AG04450 (cell line): ENCODE measurements at places on chromosomes 2 and 18. TPM values are rescaled to one million over a fixed set of nuclear protein-coding genes. Genes with fewer than 3 reads are reported as not detected.

The FKBP1B gene
- polyA plus RNA-seq, result 19.4 and 19.7 TPM in 2 replicates

GRCh38 chr2:71606244-71606643 lies 152.9 kb downstream of the DYSF start:
- DNase-seq, result no peak

The TUBB6 gene
- polyA plus RNA-seq, result 398 and 553 TPM in 2 replicates

The IL36G gene
- not detected in 2 replicates for polyA plus RNA-seq

- DNase-seq, result no peak
Measured at GRCh38 chr2:219440388-219441256, 6.0 kb downstream of the SPEG start.

The ADAM23 gene
- polyA plus RNA-seq, result 6.6 and 7.1 TPM in 2 replicates

- DNase-seq, result peak; percentile 26
Measured at GRCh38 chr2:61017556-61018317, at the start of the genes PEX13 and PUS10. Gene PEX13, plus strand, starts transcription at chr2:61017720. Its CDS starts 40 bp downstream, at chr2:61017760. Gene PUS10, minus strand, starts transcription at chr2:61018255. Its CDS starts 6,365 bp downstream, at chr2:61011890.

The ZNF521 gene
- 25.9 and 27.4 TPM in 2 replicates for polyA plus RNA-seq

- no peak for DNase-seq
Measured at GRCh38 chr2:45606796-45607195, 4.3 kb downstream of the SRBD1 start.

GRCh38 chr2:184371641-184372040 lies 226.7 kb upstream of the ZNF804A start:
- DNase-seq, result no peak

- DNase-seq, result no peak
Measured at GRCh38 chr2:28944535-28945248, 36.4 kb upstream of the TOGARAM2 start.

The CD8B2 gene
- not detected in 2 replicates for polyA plus RNA-seq

The LINC00305 gene
- not detected in 2 replicates for polyA plus RNA-seq

DNA sequence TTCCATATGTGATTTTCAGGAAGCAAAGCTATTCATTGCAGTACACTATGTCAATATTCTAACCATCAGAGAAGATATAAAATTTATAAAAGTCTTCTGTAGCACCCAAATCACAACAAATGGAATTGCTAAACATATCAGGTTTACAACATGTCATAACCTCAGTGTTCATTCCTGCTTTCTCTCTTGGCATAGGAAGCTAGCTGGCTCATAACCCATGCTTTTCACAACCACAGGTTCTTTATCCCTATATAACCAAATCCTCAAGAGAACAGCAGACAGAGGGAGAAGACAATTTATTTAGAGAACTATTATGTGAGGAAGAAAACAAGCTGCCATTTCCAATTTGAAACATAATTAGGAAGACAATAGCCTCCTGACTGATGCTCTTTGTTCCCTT lies 997.0 kb upstream of the ACVR2A start:
- DNase-seq, result no peak

- no peak for DNase-seq
Measured at GRCh38 chr2:199024224-199024623, 433.5 kb downstream of the SATB2 start.

The DPYSL5 gene
- not detected in 2 replicates for polyA plus RNA-seq

DNA sequence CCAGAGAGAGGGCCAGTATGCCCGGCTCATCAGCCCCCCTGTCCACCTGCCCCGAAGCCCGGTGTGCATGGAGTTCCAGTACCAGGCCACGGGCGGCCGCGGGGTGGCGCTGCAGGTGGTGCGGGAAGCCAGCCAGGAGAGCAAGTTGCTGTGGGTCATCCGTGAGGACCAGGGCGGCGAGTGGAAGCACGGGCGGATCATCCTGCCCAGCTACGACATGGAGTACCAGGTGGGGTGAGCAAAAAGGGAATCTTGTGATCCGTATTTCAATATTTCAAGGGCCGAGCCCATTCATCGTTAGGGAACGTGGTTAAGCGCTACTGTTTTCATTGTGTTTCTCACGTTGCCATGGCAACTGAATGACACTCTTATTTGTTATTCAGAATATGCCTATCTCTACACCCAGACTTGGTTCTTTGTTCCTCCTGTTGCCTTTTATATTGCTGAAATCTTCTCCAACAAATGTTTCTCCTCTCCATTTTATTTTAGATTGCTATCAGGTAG lies 81.5 kb downstream of the NRP2 start:
- peak; percentile 46 for DNase-seq

GRCh38 chr2:183222751-183223150 lies 98.5 kb downstream of the NUP35 start:
- no peak for DNase-seq

The POMC gene
- polyA plus RNA-seq, result not detected in 2 replicates

GRCh38 chr2:43326101-43326825 lies 99.9 kb upstream of the ZFP36L2 start:
- no peak for DNase-seq

DNA sequence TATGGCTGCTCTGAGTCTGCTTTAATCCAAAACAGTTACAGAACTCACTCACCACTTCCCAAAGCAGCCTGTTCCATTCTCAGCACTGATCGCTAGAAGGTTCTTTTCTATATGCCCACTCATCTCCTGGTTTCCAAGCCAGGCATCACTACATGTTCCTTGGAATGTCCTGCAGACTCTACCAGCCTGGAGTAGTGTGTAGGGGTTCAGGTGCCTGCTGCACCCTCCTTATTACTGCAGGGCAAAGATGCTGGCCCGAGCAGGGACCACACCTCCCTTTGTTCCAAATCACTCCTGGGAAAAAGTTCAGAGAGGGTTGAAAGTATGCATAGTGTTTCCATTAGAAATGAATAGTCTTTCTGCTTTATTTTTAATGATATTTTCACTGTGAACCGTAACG lies 196.6 kb downstream of the SH3RF3 start:
- no peak for DNase-seq

DNA sequence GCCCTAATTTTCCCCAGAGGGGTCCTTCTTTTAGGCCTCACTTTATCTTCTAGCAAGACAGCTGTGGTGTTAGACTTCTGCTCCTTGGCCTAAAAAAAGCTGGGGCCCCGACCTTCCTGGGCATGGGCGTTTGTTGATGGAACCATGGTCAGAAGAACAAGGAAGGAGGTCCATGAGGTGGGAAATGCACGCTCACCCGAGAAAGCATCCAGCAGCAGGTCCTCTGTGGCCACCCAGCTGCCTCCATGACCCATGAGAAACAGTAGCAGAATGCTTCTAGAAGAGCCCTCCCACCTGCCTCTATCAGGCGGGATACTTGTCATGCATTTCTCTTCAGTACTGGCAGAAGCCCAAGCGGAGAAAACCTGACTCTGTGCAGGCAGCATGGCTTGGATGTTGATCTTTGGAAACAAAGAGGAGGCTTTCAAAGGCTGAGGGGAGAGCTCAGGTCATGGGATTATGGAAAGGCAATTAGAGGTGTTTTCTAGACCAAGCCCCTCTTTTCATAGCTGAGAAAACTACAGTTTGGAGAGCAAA lies 249.1 kb downstream of the FAM210A start:
- DNase-seq, result no peak

DNA sequence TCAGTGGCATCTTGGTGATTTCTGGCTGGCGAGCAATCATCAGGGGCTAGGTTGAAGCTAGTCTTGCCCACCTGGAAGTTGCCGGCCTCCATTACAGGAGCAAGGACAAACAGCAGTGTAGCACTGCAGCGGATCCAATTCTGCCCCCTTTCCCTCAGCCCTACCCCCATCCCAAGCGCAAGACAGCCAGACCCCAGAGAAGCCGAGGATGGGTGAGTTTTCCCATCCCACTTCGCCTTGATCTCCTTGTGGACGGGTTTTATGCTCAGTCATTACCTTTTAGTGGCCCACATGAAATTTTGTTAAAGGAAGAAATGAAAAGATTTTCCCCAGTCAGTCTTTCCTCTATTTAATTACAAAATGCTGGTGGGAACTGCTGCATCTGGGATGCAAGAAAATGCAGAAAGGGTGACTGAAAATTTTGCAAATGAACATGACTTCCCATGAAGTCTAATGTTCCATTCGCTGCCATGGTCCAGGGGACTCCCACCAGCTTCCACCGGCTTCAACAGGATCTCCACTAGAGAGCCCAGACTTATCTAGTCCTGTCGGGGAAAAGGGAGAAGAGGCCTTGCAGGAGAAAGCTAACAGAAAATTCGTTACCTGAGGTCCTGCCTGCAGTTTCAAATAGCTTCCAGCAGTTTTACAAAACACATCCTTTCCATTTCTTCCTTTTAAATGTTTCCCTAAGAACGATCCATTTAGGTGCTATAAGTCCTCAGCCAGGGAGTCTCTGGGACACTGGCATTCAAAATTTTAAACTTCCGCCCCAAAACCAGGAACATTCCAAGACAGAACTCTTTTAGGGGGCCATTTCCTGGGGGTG lies 1.9 kb upstream of the HOXD9 start:
- no peak for DNase-seq

The LHCGR gene
- polyA plus RNA-seq, result 3.4 and 3.8 TPM in 2 replicates

The CPS1 gene
- polyA plus RNA-seq, result 16.1 and 21.6 TPM in 2 replicates

The NT5C1B gene
- not detected in 2 replicates for polyA plus RNA-seq

DNA sequence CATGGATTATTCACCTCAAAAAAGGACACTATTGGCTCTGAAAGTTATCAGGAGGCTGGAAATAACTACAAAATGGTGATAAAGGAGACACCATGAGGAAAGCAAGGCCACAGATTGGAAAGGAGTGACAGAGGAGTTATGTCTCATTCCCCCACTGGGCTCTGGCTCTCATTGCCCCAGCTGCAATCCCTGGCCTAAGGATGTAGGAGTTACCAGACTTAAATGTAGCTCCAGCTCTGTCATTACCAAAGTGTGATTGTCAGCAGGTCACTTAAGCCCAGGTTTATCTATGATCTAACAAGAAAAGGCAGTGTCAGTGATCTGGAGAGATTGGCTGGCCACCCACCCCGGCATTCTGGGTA lies 1228.2 kb upstream of the DDX18 start:
- DNase-seq, result no peak

DNA sequence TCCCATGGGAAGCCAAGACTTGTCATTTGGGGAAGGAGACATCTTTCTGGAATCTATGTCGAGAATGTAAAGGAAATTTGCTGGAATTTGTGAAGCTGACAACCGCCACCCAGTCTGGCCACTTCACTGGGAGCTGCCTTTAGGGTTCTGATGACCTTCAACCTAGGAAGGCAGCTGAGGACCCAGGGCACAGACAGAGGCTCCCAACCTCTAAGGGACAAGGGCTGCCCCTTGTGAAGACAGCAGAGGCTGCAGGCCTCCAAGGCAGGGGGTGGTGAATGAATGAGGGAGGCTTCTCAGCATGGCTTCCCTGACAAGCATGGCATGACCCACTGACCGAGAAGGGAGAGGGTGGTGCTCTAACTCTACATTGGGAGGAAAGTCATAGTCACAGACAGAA lies 128.9 kb upstream of the ASB18 start:
- no peak for DNase-seq

The GCG gene
- 0.27 TPM in 1 of 2 replicates, not detected in the other for polyA plus RNA-seq

DNA sequence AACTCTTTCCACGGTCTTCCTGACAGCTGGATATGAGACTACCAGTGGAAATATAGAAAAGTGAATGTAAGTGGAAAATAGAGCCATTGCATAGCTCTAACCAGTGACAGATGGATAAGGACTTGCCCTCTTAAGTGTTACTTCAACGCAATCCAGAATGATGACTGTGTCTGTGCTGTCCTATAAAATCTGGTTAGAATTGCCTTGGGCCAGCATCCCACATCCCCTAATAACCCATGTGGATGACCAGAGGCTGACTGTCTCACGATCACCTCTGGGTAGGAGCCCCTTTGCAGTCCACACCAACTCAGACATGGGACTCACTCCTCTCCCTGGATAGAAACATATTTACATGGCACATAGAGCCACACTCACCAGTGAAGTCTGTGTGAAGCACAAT lies 186.6 kb downstream of the C1D start:
- no peak for DNase-seq

GRCh38 chr2:85997017-85997970 lies 108.4 kb downstream of the POLR1A start:
- DNase-seq, result no peak

DNA sequence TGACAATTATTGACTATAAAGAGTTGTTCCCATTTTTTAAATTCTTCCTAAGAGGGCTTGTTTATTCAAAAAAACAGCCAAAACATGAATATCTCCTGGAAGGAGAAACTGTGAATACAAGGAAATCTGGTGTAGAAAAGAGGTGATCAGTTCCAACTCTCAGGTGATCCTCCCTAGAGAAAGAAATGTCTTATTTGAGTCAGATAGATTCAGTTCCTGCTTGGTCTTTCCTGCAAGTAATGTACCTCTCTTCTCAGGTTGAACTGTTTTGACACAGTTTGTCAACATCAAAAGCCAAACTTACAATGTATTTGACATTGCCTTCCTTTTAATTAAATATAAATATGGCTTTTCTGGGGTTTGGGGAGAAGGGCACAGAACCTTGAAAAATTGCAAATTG lies 567.4 kb downstream of the ARHGAP15 start:
- no peak for DNase-seq

The KYNU gene
- polyA plus RNA-seq, result 4.0 and 4.5 TPM in 2 replicates

- DNase-seq, result no peak
Measured at GRCh38 chr2:154425994-154426393, 272.5 kb upstream of the KCNJ3 start.

The ESCO1 gene
- 5.6 and 8.9 TPM in 2 replicates for polyA plus RNA-seq

GRCh38 chr2:127683757-127684156 lies 8.4 kb upstream of the LIMS2 start:
- no peak for DNase-seq

DNA sequence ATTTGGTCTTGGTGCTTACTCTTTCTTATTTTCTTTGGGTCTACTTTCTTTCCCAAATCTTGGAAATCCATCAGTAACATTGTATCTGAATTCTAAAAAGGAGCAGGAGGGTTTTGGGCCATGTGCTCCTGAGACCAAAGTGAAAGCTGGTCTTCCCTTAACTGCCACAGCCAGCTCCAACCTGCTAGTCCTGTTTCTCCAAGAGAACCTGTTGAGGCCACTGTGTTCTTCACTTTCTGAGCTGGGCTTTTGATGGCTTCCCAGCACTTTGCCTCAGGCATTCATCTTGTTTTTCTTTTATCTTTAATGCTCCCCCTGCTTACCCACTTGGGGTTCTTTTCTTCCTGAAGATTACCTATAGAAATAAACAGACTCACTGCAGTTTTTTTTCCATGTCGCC lies 53.3 kb downstream of the ARHGAP28 start:
- no peak for DNase-seq

GRCh38 chr18:9832871-9833270 lies 52.9 kb upstream of the TXNDC2 start:
- DNase-seq, result no peak

DNA sequence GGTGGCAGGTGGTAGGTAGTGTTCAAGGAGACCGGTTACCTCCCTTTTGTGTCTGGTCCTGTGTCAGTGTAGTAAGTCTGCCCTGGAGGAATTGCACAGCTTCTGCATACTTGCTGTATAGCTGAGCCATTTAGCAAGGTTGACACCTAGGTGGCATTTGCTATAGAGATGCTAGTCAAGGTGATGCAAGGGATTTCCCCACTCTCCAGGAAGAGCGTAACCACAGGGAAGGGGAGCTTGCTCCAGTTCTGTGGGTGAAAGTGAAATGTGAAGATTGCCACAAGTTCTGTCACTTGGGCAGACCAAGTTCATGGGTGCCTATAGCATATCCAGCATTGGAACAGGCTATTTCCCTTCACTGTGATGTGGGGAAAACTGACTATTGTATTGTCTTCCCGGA lies 28.1 kb downstream of the NAT8 start:
- DNase-seq, result no peak

The CNDP1 gene
- not detected in 2 replicates for polyA plus RNA-seq

The NTSR2 gene
- not detected in 2 replicates for polyA plus RNA-seq

GRCh38 chr2:115542331-115542730 lies 1099.9 kb downstream of the DPP10 start:
- no peak for DNase-seq

- DNase-seq, result no peak
Measured at GRCh38 chr18:79871481-79872091, 73.8 kb downstream of the KCNG2 start.
